Memory B cell (primary cell): ENCODE measurements at places on chromosomes 7 and 10.
A peak's percentile ranks its signal among the peaks of the same experiment; 100 is the strongest.

DNA sequence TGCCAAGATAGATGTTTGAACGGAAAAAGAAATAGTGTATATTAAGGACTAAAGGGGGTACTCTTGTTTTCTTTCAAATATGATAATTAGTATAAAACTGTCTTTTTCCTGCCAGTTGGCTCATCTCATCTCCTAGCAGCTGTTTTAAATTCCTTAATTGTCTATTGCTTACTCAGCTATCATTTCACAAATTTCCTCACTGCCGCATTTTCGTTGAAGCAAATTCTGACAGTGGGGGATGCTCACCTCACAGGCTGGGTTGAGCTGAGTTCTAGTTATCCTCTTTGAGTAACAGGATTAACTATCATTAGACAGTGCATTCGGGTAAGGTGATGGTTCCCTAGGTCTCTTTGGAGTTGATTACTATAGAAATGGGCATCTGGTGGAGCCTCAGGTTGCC lies 592.0 kb downstream of the AUTS2 start:
- DNase-seq: no peak

DNA sequence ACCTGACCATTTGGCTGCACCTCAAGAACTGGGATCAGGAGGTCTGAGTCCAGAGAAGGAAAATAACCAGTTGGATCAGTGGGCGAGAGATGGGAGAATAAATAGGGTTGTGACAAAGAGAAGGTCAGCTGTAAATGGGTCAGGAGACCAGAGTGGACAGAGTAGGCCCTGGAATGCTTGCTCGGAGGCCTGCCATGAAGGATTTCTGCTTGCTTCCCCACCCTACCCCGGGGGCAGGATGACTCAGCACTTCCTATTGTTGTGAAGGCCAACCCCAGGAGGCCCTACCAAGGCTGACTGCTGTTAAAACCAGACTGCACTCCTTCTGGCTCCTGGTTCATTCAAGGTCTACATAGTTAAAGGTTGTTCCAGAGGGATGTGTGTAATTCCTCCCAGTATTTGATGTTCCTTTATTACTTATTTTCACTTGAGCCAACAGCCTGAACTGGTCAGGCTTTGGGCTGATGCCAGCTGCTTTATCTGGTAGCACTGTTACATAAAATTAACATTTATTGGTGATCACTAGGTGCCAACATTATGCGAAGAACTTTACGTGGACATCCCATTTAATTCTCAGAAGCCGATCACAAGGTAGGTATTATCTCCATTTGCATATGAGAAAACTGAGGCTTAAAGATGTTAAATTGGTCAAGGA lies 27.3 kb upstream of the IFRD1 start:
- no peak for DNase-seq

GRCh38 chr10:100345570-100346330 lies 1.3 kb upstream of the SCD start:
- DNase-seq: no peak

DNA sequence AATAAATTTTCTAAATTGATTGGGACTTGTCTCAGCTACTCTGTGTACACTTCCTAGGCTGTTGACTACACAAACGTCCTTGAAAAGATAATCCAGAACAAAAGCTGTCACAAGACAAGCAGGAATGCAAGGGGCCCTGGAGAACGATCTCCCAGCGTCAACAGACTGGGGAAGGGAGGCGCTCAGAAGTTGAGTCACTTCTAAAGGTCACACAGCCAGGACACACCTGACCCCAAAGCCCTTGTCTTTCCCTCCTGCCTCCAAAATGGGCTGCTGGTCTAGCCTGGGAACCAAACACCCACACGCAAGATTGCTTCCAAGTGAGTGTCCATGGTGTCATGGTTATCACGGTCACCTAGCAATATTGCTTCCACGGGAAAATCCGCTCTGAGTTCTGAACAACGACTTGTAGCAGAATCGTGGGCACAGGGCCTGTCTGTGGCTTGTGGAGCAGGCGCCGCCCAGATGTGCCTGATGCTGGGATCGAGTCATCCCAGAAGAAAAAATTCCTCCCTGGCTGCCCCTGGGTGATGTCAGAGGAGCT lies 49.8 kb downstream of the SPOCK2 start:
- DNase-seq: no peak

DNA sequence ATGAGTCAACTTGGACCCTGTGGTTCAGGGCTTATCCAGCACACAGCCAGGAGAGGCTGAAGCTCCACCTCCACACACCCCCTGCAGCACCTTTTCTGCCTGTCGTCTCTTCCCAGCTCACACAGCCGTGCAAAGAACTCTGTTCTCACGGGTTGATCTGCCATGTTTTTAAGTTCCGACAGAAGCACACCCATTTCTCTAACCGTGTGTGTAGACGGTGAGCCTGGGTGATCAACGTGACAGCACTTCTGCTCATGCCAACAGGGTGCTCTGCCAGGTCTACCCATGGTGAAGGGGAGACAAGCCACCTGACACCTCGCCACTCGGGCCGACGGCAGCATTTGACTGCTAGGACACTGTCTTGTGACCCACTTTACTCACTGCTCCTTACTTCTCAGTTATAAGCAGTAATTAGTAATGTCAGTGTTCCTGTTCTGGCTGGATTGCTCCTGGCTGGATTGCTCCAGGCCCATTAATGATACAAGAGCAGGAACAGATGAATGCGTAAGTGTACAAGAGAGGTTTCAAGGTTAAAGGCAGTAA lies 90.5 kb downstream of the RNF216 start:
- DNase-seq: no peak

DNA sequence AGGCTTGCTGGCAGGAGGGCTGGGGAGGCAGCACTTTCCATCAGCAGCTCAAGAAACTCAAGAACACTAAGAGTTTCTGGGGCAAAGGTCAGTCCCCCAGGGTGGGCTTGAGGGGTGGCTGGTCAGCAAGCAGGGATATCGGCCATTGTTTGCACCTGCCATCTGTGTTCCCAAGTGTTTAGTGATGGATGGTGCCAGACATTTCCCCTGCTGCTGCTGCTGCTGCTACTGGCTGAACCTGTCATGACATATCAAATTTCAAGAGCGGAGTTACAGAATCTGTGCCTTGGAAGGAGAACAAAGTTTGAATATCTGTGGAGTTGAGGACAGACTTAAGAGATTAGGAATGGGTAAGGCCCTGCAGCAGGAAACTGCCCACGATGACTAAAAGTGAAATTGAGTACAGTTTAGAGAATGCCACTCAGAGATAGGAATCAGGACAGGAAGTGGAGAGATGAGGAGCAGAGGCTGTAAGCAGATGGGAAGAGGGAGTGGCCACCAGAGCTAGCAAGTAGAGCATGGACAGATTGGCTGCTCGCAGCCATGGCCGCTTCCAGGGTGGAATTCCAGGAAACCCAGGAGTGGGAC lies 39.2 kb upstream of the PPP1R3C start:
- no peak for DNase-seq

- DNase-seq: no peak
These were observed 278.1 kb downstream of the HTR7 start for GRCh38 chr10:90579602-90580242.

- DNase-seq: no peak
These were observed 317.8 kb downstream of the SH2D4B start for GRCh38 chr10:80855348-80855971.

DNA sequence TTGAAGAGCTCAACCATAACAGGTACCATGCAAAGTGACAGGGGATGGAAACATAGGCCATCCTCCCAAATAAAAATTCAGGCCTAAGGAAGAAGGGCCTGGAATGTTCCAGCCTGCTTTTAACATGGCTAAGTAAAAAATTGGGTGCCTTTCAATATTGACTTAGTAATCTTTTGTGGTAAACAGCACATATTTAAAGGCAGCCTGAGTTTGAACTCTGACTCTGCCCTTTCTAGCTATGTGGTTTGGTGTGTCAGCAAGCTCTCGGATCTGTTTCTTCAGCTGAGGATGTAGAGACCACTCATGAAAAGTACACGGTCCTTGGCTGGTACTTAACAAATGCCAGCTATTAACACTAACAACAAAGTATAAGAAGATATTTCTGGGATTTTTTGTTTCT lies 191.8 kb upstream of the CDCA7L start:
- DNase-seq: no peak

- no peak for DNase-seq
These were observed 156.5 kb upstream of the BMPER start for GRCh38 chr7:33748793-33749192.

GRCh38 chr7:5170251-5170650 lies 19.8 kb upstream of the WIPI2 start:
- DNase-seq: no peak

GRCh38 chr7:14016950-14017349 lies 27.5 kb upstream of the ETV1 start:
- DNase-seq: no peak

GRCh38 chr7:31688372-31688771 lies 1.4 kb downstream of the PPP1R17 start:
- DNase-seq: peak; percentile 25

GRCh38 chr10:132243626-132244025 lies 56.9 kb downstream of the DPYSL4 start:
- no peak for DNase-seq

DNA sequence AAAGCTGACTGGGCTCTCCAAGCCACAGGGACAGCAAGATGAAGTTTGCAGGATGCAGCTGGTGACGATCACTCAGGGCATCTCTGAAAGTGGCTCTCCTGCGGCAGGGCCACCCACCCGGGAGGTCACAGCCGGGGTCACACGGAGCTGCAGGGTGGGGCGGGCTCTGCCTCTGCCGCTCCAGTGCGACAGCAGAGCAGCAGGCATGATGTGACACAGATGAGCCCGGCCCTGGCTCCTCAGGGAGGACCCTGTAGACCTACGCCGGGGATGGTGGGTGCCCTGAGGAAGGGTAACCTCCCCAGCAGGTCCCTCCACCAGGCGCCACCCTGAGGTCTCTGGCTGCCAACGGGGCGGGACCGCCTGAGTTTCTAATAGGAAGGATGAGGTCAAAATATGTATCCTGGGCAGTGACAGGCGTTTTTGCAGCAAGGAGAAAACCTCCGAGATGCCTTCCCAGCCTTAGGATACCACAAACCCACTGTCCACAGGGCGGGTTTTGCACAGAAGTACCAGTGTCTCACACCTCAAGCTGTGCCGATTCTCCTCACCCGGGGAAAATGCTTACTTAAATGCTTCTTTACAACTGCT lies 114.8 kb upstream of the DIP2C start:
- DNase-seq: no peak

- DNase-seq: no peak
These were observed 35.0 kb upstream of the CTTNBP2 start for GRCh38 chr7:117908031-117908795.

GRCh38 chr10:33804584-33804983 lies 470.1 kb upstream of the NRP1 start:
- DNase-seq: no peak

DNA sequence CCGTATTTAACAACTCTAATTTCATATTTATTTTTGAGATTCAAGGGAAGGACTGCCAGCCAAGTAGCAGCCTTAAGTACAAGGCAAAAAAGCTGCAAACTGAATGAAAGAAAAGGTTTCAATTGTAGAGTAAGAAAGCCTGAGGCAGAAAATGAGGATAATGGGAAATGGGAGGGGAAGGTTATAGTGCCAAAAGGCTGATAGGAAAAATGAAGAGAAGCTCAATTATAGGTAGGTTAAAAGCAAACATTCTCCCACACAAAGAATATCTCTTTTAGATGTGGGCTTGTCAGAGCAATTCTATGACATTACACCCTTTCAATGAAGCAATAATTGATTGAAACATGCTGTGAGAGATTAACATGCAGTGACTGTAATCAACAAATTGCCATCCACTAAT lies 175.3 kb downstream of the RAPGEF5 start:
- no peak for DNase-seq

DNA sequence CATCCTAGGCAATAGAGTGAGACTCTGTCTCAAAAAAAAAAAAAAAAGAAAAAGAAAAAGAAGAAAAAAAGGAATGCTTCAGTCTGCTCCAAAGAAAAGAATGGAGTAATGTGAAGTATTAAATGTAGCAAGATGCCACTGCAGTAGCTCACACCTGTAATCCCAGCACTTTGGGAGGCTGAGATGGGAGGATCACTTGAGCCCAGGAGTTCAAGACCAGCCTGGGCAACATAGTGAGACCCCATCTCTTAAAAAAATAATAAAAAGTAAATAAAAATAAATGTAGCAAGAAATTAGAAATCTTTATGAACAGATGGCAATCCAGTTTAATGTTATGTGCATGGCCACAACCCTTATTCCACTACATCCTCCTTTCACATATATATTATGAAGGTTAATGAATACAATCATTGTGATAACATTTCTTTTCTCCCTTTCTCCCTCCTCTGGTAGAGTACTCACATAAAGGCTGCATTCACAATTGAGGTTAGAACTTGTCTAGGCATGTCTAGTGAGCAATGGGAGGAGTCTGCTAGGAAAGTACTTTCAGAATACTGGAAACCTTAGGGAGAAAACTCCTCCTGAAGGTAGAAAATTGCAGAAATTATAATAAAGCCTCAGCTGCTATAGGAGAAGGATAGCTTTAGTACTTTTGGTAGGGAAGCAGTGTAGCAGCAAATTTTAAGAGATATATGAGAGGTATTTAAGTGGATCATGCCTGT lies 20.4 kb downstream of the KLLN start:
- DNase-seq: no peak

- DNase-seq: no peak
These were observed 14.6 kb upstream of the ZEB1 start for GRCh38 chr10:31304291-31304970.

DNA sequence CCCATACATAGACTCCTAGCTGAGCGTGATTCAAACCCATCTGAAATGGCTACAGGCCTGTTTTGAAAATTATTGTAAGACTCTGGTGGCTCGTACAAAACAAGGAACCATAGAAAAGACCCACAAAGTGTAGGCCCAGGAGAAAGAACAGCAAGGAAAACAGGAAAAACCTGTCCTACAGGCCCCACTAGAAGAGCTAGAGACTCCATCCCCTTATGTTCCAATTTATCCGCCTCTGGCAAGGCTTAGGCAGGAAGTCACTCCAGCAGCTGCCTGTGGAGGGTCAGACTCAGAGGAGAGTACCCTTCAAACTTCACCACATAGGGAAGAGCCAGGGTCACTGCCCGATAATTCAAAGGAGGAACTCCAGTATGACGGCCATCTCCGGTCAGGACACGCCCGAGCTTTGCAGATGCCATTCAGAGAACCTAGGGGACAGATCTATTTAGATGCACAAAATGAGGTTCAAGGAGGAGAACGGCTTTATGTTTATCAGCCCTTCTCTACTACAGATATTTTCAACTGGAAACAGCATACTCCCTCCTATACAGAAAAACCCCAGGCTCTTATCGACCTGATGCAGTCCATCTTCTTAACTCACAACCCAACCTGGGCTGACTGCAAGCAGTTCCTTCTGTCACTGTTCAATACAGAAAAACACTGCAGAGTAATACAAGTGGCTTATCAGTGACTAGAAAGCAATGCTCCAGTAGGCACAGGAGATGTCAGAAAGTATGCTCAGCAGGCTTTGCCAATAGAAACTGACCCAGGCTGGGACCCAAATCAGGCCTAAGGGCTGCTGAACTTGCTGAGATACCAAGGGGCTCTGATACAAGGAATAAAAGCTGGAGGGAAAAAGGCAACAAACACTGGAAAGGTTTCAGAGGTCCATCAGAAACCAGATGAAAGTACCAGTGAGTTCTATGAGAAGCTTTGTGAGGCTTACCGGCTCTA lies 8.6 kb upstream of the ZNF33B start:
- no peak for DNase-seq
